NCI-H524 treated with DMSO at 0.1 percent for 48 hours (cell line): ENCODE measurements at places on chromosomes 11 and 22.

GRCh38 chr11:67332081-67332691 lies 21.2 kb downstream of the POLD4 start:
- DNase-seq: no peak

GRCh38 chr11:131867457-131868257 lies 497.2 kb downstream of the NTM start:
- no peak for DNase-seq

DNA sequence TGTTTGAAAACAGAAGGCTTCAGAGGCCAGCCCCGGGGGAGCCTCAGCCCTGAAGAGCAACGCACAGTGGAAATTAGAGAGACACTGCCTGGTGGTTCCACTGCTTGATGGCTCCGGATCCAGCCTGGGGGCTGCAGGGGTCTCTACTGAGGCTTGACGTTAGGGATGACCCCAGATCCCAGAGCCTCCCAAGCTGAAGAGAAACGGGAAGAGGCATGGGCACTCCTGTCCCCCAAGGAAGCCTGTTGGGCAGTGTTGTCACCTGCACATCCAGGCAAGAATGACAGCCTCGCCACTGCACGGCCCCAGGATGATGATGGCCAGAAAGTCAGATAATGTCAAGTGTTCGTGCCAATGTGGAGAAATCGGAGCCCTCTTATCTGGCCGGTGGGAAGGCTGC lies 56.8 kb upstream of the FGF3 start:
- no peak for DNase-seq

- no peak for DNase-seq
Observed at GRCh38 chr11:119889728-119890280, 160.8 kb upstream of the NECTIN1 start.

DNA sequence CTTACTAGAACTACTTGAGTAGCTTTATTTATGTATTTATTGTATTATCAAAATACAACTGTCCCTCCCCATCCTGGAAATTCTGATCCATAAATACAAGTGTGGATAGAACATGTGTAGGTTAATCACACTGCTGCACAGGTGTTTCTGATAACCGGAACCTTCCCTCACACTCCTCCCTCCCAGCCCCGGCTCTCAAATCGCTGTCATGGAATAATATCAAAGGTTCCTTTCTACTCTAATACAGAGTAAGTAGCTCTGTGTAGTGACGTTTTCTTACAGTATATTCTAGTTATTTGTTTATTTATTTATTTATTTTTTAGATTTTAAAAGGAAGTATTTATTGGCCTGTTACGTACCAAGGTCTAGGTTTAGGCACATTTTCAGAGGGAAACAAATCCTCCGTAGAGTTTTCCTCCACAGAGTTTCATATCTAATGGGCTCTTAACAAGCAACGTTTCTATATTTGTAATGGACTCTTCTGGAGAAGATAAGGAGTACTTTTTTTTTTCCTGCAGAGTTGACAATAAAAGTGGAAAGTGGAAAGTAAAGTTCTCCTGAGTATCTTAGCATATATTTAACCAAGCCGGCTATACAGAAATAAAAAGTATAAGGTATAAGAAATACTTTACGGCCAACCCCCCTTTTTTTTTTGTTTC lies 129.0 kb upstream of the CARD18 start:
- DNase-seq: no peak

DNA sequence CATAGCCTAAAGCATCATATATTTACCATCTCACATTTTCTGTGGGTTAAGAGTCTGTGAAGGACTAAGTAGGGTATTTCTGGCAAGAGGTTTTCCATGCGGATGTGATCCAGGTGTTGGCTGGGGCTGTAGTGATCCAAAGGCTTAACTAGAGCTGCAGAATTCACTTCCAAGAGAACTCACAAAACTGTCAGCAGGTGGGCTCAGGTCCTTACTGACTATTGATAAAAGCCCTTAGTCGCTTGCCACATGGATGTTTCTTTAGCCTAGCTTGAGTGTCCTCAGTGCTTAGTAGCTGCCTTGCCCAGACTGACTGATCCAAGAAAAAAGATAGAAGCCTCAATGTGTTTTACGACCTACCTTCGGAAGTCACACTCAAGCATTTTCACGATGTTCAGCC lies 250.8 kb downstream of the CNTN5 start:
- no peak for DNase-seq

GRCh38 chr11:66240781-66241136 lies 27.7 kb upstream of the RAB1B start:
- DNase-seq: no peak

- no peak for DNase-seq
Observed at GRCh38 chr22:42548597-42549330, 5.0 kb upstream of the SERHL2 start.

GRCh38 chr22:42855721-42856120 lies 1.4 kb downstream of the ARFGAP3 start:
- no peak for DNase-seq

GRCh38 chr11:118696673-118697226 lies 17.3 kb upstream of the TREH start:
- DNase-seq: no peak

- DNase-seq: no peak
Observed at GRCh38 chr11:28342716-28343115, 234.5 kb downstream of the METTL15 start.

GRCh38 chr11:35566181-35566580 lies 40.8 kb upstream of the PAMR1 start:
- no peak for DNase-seq

DNA sequence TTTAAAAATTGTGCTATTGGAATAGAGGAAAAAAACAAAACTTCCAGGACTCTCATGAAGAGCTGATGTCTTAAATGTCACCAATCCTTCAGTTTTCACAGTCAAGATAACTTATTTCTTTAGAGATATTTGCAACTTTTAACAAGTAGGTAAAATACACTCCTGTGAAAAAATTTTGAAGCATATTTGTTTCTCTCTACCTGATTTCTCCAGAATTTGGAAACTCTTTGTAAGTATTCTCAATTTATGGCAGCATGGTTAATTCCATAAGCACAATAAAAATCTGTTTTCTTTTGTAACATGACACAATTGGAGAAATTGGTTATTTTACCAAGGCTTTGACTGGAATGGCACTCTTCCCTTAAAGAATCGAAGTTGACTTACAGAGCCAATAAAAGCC lies 4.1 kb downstream of the CASP4 start:
- no peak for DNase-seq

GRCh38 chr11:7643314-7643713 lies 30.0 kb downstream of the CYB5R2 start:
- DNase-seq: no peak

DNA sequence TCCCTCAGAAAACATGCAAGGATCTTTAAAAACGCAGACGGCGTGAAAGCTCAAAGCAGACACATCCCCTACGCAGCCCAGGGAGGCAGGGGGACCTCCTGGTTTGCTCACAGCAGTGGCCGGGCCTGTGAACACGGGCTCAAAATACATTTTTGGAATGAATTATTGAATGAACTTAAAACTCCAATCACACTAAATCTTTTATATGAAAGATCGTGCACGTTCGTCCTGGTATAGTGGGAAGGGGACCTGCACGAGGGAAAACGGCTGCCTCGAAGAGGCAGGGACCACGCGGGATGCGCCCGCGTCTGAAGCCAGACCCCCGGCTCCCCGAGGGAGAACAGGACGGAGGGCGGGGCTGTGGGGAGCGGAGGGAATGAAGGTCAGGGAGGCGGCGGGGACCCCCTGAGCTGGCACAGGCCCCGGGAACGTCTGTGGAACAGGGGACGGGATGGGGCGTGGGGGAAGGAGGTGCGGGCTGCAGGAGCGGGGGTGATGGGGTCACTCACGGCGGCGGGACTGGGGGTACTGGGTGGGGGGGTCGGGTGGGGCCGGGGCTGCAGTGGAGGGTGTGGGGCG lies 1.3 kb upstream of the PANX2 start:
- DNase-seq: no peak
